ENCODE measurements at places on chromosomes 1 and 21. TPM values are rescaled to one million over a fixed set of nuclear protein-coding genes. Genes with fewer than 3 reads are reported as not detected.

GRCh38 chr1:2928366-2929325, 92.6 kb upstream of the ACTRT2 start:
- DNase-seq = no peak

DNA sequence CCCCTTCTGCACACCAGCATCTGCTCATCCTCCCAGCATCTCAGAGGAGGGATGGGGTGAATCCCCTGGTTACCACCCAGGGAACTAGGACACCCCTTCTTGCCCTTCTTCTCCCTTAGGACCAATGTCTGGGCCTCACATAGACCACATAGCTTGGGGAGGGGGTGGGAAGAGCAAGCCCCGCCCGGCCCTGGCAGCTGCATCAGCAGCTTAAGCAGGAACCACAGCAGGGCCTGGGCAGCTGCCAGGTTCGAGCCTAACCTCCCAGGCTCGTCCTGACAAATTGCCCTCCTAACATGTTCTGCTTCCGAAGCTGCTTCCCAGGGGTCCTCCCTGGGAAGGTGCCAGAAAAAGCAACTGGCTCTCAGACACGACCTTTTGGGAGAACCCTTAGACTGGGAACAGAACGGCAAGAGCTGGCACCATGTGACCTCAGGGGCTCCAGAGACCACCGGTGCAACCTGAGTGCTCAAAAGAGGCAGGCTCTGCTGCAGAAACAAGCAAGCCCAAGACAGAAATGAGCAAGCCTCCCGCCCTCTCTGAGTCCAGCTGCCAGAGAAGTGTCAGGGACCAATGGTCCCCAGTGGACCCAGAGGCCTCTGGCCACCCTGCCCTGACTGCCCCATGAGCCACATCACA, 18.4 kb upstream of the CLSTN1 start:
- no peak for DNase-seq

PCP4L1 gene
- 3.6 TPM for total RNA-seq

- DNase-seq = no peak
Observed at GRCh38 chr21:14275702-14276205, 59.8 kb downstream of the RBM11 start.

GRCh38 chr1:3327389-3327702, 127.1 kb upstream of the ARHGEF16 start:
- DNase-seq = no peak

DNA sequence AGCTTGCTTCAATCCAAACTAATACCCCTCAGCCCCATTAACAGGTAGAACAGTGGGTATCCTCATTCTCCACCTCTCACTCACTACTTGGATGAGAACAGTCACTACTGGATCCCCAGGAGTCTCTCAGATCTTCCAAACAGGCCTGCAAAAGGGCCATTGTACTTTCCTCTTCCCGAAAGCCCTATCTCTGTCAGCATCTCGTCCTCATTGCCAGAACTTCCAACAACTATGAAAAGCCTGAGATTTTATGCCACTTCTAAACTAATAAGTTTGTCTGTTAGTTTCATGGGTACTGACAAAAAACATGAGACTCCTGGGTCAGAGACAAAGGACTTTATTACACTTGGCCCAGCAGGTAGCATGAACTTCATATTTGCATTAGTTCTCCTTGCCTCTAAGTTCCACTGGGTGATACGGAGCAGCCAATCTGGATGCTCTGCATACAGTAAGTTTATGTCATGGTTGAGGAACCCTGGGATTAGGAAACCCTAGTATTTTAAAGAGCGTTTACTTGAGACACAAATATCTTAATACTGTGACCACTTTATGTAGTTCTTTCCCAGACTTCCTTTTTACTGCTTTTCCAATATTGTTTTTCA, 38.1 kb downstream of the VANGL2 start:
- no peak for DNase-seq

RGS16 gene
- total RNA-seq = 57.1 TPM

DNA sequence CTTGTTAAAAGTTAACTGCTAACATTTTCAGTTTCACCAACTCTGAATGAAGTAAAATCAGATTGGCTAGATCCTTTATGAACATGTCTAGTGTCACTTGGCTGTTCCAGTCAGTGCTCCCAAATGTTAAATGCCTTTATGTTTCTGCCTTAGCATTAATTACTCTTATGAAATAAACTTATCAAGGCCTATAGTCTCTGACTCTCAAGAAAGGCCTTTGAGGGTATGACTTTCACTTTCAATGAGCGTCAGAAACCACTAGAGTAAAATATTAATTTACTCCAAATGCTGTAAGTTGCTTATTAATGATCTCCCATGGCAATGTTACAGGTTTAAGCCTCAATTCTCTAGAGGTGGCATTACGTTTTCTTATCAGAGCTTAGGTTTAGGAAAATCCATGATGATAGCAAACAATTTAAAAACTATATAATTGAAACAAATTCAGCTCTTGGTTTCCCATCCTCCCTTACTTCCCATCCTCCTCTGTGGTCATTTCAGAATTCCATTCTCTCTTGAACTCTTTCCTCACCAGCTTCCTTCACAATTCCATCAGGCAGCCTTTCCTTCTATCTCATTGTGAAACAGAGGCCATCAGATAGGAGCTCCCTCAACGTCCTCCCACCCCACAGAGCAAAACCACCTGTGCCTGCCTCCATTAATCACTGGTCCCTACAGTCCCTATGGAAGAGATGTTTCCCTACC, 108.6 kb upstream of the COP1 start:
- DNase-seq = peak; percentile 21

DNA sequence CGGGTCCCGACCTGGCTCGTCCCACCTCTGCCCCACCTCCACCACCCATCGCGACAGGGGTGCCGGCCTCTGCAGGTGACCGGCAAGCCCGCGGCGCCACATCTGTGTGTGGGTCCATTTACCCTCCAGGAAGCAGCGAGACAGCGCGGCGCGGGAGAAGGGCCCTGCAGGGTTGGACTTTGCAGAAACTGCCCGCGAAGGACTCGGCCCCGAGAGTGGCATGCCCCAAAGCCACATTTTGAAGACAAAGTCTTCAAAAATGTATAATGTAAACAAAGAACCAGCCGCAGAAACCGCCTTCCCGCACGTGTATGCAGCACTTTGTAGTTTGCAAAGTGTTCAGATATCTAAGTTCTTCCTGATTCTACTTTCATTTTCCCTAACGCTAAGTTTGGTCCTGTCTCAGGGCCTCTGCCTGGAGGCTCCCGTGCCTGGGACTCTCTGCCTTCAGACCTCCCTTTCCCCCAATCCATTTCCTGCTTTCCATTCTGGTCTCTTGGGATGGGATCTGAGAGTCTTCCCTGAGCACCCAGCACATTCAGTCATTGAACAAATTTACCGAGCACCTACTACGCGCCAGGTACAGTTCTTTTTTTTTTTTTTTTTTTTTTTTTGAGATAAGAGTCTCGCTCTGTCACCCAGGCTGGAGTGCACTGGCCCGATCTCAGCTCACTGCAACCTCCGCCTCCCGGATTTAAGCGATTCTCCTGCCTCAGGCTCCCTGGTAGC, 524 bp upstream of the TMCO4 start:
- no peak for DNase-seq

- DNase-seq = no peak
Observed at GRCh38 chr1:53332186-53332564, 4.3 kb upstream of the LRP8 start.

DNA sequence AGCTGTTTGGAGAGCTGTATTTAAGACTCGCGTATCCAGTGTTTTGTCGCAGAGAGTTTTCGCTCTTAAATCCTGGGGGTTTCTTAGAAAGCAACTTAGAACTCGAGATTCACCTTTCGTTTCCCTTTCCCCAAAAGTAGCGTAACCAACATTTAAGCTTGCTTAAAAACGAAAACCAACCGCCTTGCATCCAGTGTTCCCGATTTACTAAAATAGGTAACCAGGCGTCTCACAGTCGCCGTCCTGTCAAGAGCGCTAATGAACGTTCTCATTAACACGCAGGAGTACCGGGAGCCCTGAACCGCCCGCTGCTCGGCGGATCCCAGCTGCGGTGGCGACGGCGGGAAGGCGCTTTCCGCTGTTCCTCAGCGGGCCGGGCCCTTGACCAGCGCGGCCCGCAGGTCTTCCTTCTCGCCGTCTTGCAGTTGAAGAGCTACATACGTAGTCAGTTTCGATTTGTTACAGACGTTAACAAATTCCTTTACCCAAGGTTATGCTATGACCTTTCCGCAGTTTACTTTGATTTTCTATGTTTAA, 1.9 kb downstream of the OLIG1 start:
- DNase-seq = no peak

MROH7 gene
- total RNA-seq = not detected

GRCh38 chr1:227415115-227415790, 97.0 kb upstream of the CDC42BPA start:
- DNase-seq = no peak

CFAP74 gene
- total RNA-seq = not detected
